ENCODE measurements at places on chromosomes 2 and 18. TPM values are rescaled to one million over a fixed set of nuclear protein-coding genes. Genes with fewer than 3 reads are reported as not detected.
A peak's percentile ranks its signal among the peaks of the same experiment; 100 is the strongest.

- H3K4me1 ChIP-seq: no peaks in the 10 kb centered on the region
- H3K36me3 ChIP-seq: no peaks in the 10 kb centered on the region
- H3K4me3 ChIP-seq: no peak overlapping the region
- H3K27me3 ChIP-seq: no peaks in the 10 kb centered on the region
- H3K27ac ChIP-seq: no peak overlapping the region
Measured at GRCh38 chr2:164281896-164282295, 339.4 kb downstream of the GRB14 start.

- H3K36me3 ChIP-seq: no peaks in the 10 kb centered on the region
- no peak overlapping the region for H3K4me3 ChIP-seq
- peaks cover 47% of the 10 kb centered on the region for H3K4me1 ChIP-seq
- no peaks in the 10 kb centered on the region for H3K27me3 ChIP-seq
- no peak overlapping the region for H3K27ac ChIP-seq
Measured at GRCh38 chr2:54738281-54738680, 14.8 kb downstream of the EML6 start.

GRCh38 chr2:123961576-123961975, 63.5 kb upstream of the CNTNAP5 start:
- H3K27me3 ChIP-seq: no peaks in the 10 kb centered on the region
- no peak overlapping the region for H3K27ac ChIP-seq
- H3K4me3 ChIP-seq: no peak overlapping the region
- H3K4me1 ChIP-seq: no peaks in the 10 kb centered on the region
- no peak for DNase-seq

ANKRD36C gene
- 8.1 TPM for total RNA-seq

GRCh38 chr2:60339286-60339685, 214.2 kb downstream of the BCL11A start:
- no peaks in the 10 kb centered on the region for H3K27me3 ChIP-seq
- peaks cover 17% of the 10 kb centered on the region for H3K4me1 ChIP-seq
- no peak for DNase-seq
- H3K27ac ChIP-seq: no peak overlapping the region
- no peak overlapping the region for H3K4me3 ChIP-seq

GRCh38 chr2:20588918-20589871, 61.7 kb downstream of the HS1BP3 start:
- no peaks in the 10 kb centered on the region for H3K27me3 ChIP-seq
- peaks cover 98% of the 10 kb centered on the region for H3K4me1 ChIP-seq
- peak overlapping the region; percentile 93 for H3K27ac ChIP-seq
- DNase-seq: no peak

- H3K27ac ChIP-seq: no peak overlapping the region
- H3K36me3 ChIP-seq: no peaks in the 10 kb centered on the region
- H3K4me1 ChIP-seq: no peaks in the 10 kb centered on the region
- no peaks in the 10 kb centered on the region for H3K27me3 ChIP-seq
Measured at GRCh38 chr2:34670482-34670881, 1071.4 kb upstream of the FAM98A start.

DNA sequence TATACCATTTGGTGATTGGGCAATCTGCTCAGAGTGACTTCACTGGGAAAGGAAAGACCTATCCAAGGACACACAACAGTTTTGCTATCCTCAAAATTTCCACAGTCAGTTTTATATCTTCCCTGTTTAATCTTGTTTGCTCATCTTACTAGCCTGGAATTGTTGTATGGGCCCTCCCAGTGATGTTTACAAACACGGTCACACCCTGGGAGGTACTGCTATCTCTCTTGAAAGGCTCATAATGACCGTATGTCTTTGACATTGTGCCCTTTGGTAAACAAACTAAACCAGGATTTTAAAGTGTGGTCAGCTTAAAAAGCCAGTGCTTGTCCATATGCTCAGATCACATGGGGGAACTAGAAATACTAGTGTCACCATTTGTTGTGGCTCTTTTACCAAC, 277.0 kb downstream of the CDH2 start:
- no peaks in the 10 kb centered on the region for H3K27me3 ChIP-seq
- peak; percentile 13 for DNase-seq
- no peak overlapping the region for H3K27ac ChIP-seq
- H3K4me1 ChIP-seq: no peaks in the 10 kb centered on the region
- no peaks in the 10 kb centered on the region for H3K36me3 ChIP-seq

GRCh38 chr2:11554399-11554716, 20.5 kb downstream of the GREB1 start:
- no peaks in the 10 kb centered on the region for H3K27me3 ChIP-seq
- H3K27ac ChIP-seq: peak overlapping the region; percentile 8
- peaks cover 21% of the 10 kb centered on the region for H3K36me3 ChIP-seq
- H3K4me1 ChIP-seq: peaks cover 64% of the 10 kb centered on the region
- H3K4me3 ChIP-seq: no peak overlapping the region
- DNase-seq: no peak

GRCh38 chr2:43238813-43239212, 12.4 kb upstream of the ZFP36L2 start:
- H3K36me3 ChIP-seq: no peaks in the 10 kb centered on the region
- no peak overlapping the region for H3K4me3 ChIP-seq
- no peaks in the 10 kb centered on the region for H3K27me3 ChIP-seq
- H3K4me1 ChIP-seq: no peaks in the 10 kb centered on the region
- no peak overlapping the region for H3K27ac ChIP-seq

GRCh38 chr18:48997985-48998831, 47.4 kb upstream of the SMAD7 start:
- peaks cover 33% of the 10 kb centered on the region for H3K4me1 ChIP-seq
- DNase-seq: peak; percentile 45
- no peak overlapping the region for H3K27ac ChIP-seq
- no peak overlapping the region for H3K4me3 ChIP-seq

ABCG5 gene
- total RNA-seq: 5.8 TPM

GRCh38 chr2:217069263-217070042, 209.6 kb upstream of the TNP1 start:
- H3K4me1 ChIP-seq: peaks cover 11% of the 10 kb centered on the region
- DNase-seq: no peak
- H3K4me3 ChIP-seq: no peak overlapping the region
- H3K27ac ChIP-seq: no peak overlapping the region
- peaks cover 10% of the 10 kb centered on the region for H3K27me3 ChIP-seq
- H3K36me3 ChIP-seq: no peaks in the 10 kb centered on the region

DNA sequence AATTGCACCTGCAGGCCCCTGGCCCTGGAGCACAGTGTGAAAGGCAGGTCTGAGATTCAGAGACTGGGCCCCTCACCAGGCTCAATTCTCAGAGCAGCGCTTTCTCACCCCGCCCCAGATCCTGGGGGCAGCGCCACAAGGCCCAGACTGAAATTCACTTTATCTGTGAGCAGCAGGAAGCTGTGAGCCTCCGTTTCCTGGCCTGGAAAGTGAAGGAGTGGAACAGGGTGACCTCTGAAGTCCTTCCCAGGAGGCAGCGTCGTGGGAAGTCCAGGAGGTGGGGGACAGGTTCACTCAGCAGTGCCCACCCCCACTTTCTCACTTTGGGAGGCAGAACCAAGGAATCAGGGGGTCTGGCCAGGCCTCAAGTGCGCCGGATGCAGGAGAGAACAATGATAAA, 235.4 kb downstream of the NDUFA10 start:
- H3K36me3 ChIP-seq: no peaks in the 10 kb centered on the region
- DNase-seq: no peak
- H3K27ac ChIP-seq: no peak overlapping the region
- no peak overlapping the region for H3K4me3 ChIP-seq
- peaks cover 51% of the 10 kb centered on the region for H3K27me3 ChIP-seq

NYAP2 gene
- not detected for total RNA-seq

ERBB4 gene
- not detected for total RNA-seq

GALNT14 gene
- total RNA-seq: not detected

ABHD1 gene
- 0.04 TPM for total RNA-seq

DNA sequence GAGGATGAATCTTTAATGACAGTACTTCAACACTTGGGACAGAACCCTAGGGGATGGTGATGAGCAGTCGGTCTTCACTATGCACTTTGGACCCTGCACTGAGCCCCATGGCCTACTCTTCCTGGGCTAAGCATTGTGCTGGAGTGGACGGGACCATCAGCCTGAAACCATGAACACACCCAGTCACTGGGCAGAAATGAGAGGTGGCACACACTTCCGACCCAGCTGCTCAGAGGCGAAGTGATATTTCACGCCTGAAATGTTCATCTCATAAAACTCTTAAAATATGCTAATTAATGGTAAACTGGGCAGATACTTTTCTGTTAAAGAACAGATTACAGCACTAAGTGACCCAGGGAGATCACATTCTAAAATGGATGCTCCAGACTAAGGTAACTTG, 150.3 kb upstream of the NDUFV2 start:
- no peak for DNase-seq
- H3K4me3 ChIP-seq: no peak overlapping the region
- peaks cover 28% of the 10 kb centered on the region for H3K4me1 ChIP-seq
- no peak overlapping the region for H3K27ac ChIP-seq

POTEC gene
- total RNA-seq: not detected

CRYGC gene
- total RNA-seq: not detected

DNA sequence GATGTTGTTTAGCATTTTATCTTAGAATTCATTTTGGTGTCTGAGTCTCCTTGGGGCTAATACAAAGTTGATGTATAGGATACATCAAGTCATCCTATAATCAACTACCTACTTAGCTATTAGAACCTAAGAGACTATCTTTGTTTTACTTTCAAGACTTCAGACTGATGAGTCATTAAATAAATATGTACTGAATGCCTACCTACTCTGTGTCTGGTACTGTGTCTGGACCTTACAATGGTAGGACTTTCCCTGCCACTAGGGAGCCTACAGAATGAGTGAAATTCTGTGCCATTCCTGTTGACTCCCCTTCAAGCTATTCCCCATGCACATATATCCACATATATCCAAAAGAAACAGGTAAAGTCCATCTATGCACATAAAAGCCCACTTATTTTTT, 114.5 kb downstream of the ERBB4 start:
- no peaks in the 10 kb centered on the region for H3K36me3 ChIP-seq
- H3K27ac ChIP-seq: no peak overlapping the region
- DNase-seq: peak; percentile 53
- no peak overlapping the region for H3K4me3 ChIP-seq

DNA sequence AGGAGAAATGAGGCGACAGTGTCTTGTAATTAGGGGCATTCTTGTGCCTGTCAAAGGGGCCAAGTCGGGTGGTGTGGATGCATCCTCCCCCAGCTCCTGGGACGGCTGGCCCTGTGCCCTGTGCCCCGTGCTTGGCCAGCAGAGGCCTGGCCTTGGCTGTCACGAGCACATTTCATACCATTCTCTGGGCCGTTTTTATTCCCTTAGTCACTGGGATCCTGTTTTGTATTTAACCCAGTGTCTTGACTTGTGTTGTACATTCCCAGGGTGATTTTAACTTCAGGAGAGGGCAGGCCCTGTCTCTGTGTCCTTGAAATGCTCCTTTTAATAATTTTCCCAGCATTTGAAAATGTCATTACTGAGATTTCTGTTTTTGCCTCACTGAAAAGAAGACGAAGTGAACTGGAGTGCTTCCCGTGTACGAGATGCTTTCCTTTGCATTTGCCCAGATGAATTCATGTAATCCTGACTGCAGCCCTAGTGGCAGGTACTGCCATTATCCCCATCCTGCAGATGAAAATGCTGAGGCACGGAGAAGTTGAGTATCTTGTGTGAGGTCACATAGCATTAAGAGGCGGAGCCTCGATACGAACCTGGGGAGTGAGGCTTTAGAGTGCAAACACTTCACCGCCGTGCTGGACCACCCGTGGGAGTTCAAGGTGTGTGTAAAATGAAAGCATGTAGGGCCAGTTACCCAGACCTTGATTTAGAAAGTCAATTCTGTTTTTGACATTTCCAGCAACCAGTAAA, 57.0 kb downstream of the SH3RF3 start:
- H3K27me3 ChIP-seq: no peaks in the 10 kb centered on the region
- H3K27ac ChIP-seq: no peak overlapping the region
- H3K4me1 ChIP-seq: no peaks in the 10 kb centered on the region
- H3K36me3 ChIP-seq: no peaks in the 10 kb centered on the region

DNA sequence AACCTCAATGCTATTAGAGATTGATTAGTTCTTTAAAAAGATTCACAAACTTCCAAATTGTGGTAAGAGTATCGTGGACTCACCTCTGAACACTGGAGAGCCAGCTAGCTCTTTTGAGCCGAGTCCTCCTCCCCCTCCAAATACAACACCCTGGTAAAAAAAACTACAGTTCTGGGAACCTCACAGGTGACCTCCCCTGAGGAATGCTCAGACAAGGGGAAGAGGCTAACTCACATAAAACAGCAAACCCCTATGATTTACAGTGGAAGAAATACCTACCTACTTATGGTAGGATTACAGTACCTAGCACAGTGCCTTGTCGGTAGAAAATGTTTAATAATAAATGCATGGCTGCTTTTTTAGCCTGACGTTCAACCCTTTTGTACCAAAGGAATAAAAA, 8.4 kb downstream of the ZNF24 start:
- H3K36me3 ChIP-seq: peaks cover 67% of the 10 kb centered on the region
- no peak for DNase-seq
- no peak overlapping the region for H3K27ac ChIP-seq
- no peak overlapping the region for H3K4me3 ChIP-seq

GRCh38 chr2:127377262-127377661, 10.5 kb downstream of the MAP3K2 start:
- peaks cover 3% of the 10 kb centered on the region for H3K36me3 ChIP-seq
- DNase-seq: no peak
- H3K27me3 ChIP-seq: no peaks in the 10 kb centered on the region
- no peak overlapping the region for H3K4me3 ChIP-seq
- H3K4me1 ChIP-seq: peaks cover 26% of the 10 kb centered on the region

DNA sequence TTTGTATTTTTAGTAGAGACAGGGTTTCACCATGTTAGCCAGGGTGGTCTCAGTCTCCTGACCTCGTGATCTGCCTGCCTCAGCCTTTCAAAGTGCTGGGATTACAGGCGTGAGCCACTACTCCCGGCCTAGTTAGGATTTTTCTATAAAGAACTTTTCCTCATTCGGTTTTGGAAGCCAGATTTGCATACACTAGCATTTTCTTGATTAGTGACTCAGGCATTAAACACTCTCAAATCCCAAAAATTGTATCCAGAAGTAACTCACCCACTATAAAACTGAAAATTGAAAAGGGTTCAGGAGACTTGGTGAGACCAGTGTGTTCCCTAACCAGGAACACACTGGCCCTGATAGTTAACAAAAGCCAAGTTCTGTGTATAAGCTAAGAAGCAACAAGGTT, 25.2 kb downstream of the EIF2AK3 start:
- no peaks in the 10 kb centered on the region for H3K27me3 ChIP-seq
- DNase-seq: no peak
- peaks cover 5% of the 10 kb centered on the region for H3K36me3 ChIP-seq

DNA sequence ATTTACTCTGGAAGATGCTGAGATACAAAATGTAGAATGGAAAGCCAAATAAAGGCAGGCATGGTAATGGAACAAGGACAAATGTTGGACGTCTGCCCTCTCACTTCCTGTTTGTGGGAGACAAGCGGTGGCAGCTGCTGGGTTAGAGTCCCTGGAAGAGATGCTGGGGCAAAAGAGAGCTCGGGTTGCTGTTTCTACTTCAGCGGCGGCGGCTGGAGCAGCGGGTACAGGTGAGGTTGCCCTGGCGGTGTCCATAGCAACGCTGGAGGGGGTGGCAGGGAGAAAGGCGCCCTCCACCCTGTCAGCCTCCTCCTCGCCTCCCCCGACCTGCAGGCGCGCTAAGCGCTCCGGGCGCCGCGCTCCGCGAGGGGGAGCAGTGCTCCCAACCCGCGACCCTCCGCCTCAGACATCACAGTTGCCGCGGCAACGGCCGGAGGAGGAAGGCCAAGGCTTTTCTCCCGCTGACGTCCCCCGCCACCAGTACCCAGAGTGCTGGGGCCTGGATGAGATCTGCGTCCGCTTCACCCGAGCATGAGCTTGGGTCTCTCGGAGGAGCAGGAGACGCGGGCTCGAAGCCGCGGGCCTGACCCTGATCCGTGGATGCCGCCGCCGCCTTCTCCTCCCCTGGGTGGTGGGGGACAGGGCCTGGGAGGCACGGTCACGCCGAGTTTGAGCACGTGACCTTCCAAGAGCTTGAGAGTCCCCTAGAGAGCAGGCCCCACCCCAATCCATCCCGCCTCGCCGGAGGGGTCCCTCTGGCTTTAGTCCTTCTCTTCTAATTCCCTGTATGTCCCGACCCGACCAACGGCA, 65.6 kb downstream of the NOL4 start:
- DNase-seq: peak; percentile 2
- no peak overlapping the region for H3K4me3 ChIP-seq
- no peaks in the 10 kb centered on the region for H3K4me1 ChIP-seq

TMEM200C gene
- total RNA-seq: 0.04 TPM

All from HepG2 (cell line).